Activated T-helper 1 cell treated with anti-CD3 and anti-CD28 coated beads, Interleukin-12 subunit alpha, Interleukin-12 subunit beta, Interleukin-2, Interleukin-4 antibody, amounts not matched to agents 30 ng/mL and 10 ng/mL and 1 ng/mL, durations not matched to agents 14 hours and 24 hours and 36 hours (primary cell): ENCODE measurements at places on chromosomes 12 and 14.

- DNase-seq: no peak
Observed at GRCh38 chr12:89238593-89238992, 113.7 kb downstream of the DUSP6 start.

DNA sequence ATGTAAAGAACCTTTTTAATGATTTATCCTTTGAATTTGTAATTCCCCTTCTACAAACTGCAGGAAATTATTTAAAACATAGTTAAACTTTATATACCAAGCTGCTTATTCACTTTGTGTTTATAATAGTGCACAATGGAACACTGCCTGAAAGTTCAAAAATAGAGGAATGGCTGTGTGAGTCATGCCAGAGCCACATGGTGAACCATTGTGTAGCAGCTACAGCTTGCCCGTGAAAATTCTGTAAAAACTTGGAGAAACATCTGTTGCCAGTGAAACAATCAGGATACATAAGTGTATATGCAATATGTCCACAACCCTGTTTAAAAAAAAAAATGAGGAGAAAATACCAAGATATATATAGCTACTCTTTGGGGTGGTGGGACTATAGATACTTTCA, 59.5 kb downstream of the VEZT start:
- DNase-seq: no peak

GRCh38 chr12:75635606-75636444, 124.4 kb upstream of the KRR1 start:
- no peak for DNase-seq

- no peak for DNase-seq
Observed at GRCh38 chr12:58860788-58861240, 59.5 kb downstream of the LRIG3 start.

DNA sequence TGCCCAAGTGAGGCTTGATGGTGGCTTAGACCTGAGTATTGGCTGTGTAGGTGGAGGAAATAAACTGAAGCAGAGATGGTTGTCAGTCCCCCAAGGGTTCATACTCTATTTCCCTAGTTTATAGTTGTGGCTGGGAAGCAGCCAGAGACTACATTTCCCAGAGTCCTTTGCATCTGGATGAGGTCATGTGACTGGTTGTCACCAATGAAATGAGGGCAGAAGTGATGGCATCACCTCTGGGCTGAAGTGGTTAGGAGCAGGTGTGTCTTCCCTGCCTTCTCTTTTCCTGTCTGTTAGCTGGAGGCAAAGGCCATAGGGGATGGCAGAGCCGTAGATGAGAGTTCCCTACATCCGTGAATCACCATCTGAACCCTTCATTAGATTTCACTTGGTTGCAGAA, 16.3 kb upstream of the NOS1 start:
- DNase-seq: no peak

- no peak for DNase-seq
Observed at GRCh38 chr14:81682701-81683100, 149.0 kb upstream of the SEL1L start.

GRCh38 chr12:6612247-6612646, 5.1 kb upstream of the CHD4 start:
- no peak for DNase-seq

DNA sequence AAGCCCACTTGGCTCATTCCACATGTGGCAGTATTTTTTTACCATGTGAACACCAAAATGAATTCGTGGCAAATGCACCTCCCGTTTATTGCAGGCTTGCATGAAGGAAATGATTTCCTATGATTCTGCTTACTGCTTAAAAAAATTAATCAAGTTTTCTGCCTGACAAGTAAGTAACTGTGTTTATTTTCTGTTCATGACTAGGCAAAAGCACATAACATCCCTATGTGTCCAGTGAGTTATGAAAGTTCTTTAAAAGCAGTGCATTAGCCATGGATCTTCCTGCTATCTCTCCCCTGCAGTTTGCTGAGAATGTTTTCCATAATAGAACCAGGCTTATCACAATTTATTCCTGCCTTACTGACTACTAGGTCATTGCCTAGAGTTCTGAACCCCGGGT, 20.4 kb downstream of the GPR65 start:
- no peak for DNase-seq

DNA sequence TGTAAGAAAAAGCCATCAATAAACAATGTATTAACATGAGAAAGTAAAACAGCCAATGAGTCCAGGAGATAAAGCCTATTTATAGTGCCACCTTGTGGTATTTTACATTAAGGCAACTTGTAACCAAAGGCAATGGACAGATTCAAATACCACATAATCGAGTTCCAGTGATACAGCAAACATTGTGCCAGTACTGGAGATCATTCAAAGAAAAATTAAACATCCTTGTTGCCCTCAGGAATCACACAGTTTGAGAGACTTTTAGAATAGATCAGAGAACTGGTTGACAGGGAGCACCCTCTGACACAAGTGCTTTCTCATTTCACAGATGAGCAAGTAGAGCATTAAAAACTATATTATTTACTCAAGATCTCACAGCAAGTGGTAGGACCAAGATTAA, 98.1 kb downstream of the DDHD1 start:
- no peak for DNase-seq

DNA sequence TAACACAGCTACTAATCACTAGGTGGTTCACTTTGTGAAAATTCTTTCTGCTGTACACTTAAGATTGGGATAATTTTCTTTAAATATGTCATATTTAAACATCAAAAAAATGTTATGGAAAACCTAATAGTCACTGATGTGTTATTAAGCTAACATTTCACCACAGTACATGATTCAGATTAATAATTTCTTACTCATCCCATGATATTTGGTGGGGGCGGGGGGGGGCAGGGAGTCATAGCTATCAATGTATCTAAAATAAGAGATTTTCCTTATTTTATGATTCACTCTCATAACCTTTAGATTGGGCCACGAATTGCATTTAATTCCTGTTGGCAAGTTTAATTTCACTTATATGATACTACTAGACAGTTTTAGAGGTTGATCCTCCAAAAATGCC, 88.8 kb downstream of the KCNH5 start:
- no peak for DNase-seq

- no peak for DNase-seq
Observed at GRCh38 chr12:110566993-110567392, 16.1 kb downstream of the PPTC7 start.

DNA sequence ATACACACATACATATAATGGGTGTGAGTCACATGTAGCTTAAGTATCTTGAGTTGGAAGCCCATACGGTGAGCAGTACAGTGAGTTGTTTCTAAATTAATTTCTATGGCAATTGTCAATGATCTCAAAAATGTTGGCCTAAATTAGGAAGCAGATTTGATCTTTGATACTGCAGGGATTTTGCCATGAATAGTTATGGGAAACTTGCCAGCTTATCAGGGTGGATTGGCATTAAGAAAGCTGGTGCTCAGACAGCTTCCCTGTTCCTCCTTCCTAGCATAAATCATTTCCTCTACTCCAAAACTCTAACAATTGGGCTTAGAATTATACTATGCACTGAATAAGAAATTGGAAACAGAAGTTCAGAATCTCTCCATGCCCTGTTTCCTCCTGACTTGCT, 150.9 kb upstream of the FRMD6 start:
- no peak for DNase-seq

DNA sequence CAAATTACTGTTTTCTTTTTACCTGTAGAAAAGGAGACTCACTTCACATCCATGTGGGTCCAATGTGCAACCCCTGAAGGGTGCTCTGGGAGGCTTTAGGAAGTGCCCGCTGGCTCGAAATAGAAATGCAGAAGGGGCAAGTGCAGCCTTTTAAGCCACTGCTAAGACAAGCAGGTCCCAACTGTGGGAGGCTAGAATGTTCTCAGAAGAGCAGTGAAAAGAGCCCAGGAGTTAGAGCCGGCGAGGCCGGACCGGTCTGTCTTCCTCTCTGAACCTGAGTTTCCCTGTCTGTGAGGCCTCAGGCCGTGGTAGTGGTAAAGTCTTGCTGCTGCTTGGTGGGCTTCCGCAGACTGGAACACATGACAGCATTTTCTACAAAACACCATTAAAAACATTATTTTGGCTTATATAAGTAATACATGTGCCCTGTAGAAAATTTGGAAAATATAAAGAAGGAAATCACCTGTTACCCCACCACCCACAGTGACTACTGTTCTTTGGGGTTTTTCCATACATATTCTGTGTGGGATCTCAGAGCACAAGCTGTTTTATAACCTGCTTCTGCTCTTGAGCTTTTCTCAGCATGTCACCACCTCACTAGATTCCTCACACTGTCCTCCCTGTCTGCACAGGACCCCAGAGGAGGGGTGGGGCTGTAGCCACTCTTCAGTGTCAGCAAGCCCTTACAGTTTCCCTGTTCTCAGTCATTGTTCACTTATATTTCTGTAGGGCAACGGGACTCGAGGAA, 6.0 kb downstream of the CKB start:
- DNase-seq: no peak

GRCh38 chr14:29350496-29350895, 577.2 kb downstream of the PRKD1 start:
- no peak for DNase-seq

- DNase-seq: no peak
Observed at GRCh38 chr14:27427796-27428195, 830.0 kb upstream of the NOVA1 start.

DNA sequence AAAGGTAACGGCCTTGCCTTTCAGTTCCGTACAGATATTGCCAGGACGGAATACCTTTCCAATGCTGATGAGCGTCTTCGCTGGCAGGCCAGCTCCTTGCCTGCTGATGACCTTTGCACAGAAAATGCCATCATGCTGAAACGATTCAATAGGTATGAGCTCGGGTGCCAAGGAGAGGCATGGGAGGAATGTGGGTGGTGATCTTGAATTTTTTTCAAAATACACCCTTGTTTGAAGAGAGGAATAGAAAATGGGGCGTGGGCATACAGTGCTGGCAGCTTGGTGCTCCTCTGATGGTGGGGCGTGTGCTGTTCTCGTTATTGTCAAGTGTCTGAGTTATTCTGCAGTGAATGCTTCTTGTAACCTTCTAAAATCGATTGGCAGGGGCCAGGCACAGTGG, 52.5 kb downstream of the HSP90AA1 start:
- DNase-seq: no peak

GRCh38 chr14:58171090-58171489, 19.1 kb upstream of the ARMH4 start:
- peak; percentile 21 for DNase-seq

DNA sequence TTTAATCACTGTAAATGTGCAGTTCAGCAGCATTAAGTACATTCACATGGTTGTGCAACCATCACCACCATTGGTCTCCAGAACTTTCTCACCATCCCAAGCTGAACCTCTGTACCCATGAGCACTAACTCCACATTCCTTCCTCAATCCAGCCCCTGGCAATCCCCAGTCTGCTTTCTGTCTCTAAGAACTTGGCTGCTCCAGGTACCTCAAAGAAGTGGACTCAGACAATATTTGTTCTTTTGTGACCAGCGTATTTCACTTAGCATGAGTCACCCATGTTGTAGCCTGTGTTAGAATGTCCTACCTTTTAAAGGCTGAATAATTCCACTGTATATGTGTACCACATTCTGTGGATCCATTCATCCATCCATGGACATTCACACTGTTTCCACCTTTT, 64.6 kb downstream of the SLC24A4 start:
- DNase-seq: no peak

GRCh38 chr14:101111620-101112290, 208.2 kb upstream of the RTL1 start:
- no peak for DNase-seq

DNA sequence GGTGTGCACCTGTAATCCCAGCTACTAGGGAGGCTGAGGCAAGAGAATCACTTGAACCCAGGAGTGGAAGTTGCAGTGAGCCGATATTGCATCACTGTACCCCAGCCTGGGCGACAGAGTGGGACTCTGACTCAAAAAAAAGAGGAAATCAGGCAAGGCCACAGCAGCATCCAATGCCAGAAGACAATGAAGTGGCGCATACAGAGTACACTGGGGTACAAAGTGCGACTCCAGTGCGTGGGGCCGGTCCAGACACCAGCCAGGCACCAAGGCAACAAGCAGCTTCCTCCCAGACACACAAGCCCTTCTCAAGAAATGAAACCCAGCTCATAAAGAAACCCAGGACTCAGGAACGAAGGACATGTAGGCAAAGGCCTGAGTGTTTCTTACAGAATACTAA, 28.2 kb downstream of the TTC7B start:
- DNase-seq: no peak
